Activated naive CD8-positive, alpha-beta T cell treated with anti-CD3 and anti-CD28 coated beads, Interleukin-2, amount 10 ng/mL, durations not matched to agents 7 days and 5 days (primary cell): ENCODE measurements at places on chromosomes 16 and 17. TPM values are rescaled to one million over a fixed set of nuclear protein-coding genes. Genes with fewer than 3 reads are reported as not detected.

- H3K36me3 ChIP-seq: no peaks in the 10 kb centered on the region
- no peak for DNase-seq
- H3K27me3 ChIP-seq: no peaks in the 10 kb centered on the region
- no peak overlapping the region for H3K27ac ChIP-seq
Observed at GRCh38 chr16:75929046-75929445, 202.8 kb upstream of the CPHXL start.

DNA sequence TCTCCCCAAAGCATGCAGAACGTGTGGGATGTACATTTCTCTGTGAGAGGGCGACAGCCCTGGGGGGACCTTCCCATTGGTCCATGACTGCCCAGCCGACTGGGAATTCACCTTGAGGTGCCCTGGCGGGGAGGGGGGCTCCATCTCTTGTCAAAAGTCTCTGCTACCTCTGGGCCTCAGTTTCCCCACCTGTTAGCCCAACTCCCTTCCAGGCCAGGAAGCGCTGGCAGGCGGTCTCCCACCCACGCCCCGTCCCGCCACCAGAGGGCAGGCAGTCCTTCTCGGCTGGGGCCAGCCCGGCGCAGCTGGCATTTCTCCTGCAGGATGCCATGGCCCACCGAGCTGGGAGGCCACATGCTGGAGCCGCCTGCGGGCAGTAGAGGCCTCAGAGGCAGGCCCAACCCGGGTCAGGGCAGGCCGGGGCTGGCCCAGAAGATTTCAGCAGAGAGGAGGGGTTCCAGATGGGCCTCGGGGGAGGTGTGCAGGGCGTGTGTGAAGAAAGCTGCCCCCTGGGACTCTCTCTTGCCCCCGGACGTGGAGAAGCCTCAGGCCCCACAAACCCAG, 16.6 kb downstream of the CD7 start:
- no peaks in the 10 kb centered on the region for H3K27me3 ChIP-seq
- peak overlapping the region; percentile 59 for H3K4me3 ChIP-seq
- no peaks in the 10 kb centered on the region for H3K36me3 ChIP-seq
- peak overlapping the region; percentile 90 for H3K27ac ChIP-seq
- peak; percentile 83 for DNase-seq

DNA sequence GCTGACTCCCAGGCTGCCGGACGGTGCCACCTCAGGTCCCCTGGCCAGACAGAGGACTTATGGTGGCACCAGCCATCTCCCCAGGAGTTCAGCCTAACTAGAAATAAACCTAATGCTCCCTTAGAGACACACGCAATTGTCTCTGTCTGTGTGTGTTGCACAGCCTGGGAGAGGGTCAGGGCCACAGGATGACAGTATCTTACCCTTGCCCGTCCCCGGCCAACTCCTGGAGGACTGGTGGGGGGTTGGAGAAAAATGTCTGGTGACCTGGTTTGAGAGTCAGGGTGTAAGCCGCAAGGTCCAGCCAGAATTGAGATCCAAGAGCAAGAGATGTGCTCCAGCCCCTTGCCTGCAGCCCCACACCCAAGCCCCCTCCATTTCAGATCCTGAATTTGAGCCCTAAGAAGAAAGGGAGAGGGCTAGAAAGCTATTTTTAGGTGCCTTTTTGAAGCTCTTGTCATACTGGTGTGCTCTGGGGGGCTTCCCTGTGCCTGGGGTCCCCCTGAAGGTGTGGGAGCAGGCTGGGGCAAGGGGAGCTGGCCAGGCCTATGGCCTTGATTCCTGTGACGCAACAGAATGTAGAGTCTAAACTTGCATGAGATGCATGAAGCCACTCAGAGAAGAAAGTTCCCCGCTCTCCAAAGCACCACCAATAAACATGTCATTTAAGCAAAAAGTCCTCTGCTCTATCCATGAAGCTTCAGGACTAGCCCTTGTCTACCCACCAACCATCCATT, 12.9 kb downstream of the ZNF319 start:
- no peak overlapping the region for H3K27ac ChIP-seq
- H3K4me3 ChIP-seq: no peak overlapping the region
- no peak for DNase-seq
- no peaks in the 10 kb centered on the region for H3K36me3 ChIP-seq

DNA sequence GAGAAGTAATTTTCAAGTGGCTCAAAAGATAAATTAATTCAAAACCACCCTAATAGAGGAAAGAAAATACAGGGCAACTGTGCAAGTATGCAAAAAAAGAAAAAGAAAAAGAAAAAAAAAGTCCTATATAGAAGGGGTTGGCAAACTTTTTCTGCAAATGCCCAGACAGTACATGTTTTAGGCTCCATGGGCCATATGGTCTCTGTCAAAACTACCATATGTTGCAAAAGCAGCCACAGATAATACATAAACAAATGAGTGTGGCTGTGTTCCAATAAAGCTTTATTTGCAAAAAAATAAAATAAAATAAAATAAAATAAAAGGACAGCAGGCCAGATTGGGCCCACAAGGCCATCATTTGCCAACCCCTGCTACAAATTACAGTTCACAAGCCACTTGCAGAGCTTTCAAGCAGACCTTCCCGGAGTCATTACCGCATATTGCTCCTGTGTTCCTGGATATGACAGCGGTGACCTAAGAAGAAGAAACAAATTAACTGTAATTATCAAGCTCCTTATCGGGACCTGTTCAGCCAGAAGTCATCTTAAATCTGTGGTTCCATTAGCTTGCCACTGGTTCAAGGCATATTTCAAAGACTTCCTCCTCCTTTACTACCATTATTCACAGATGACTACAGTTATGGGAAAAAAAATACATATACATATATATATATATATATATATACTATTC, 15.9 kb downstream of the ZC3H7A start:
- no peak for DNase-seq
- peaks cover 6% of the 10 kb centered on the region for H3K36me3 ChIP-seq
- H3K27ac ChIP-seq: no peak overlapping the region
- H3K4me1 ChIP-seq: peaks cover 32% of the 10 kb centered on the region

GRCh38 chr17:17859909-17860765, 23.4 kb upstream of the SREBF1 start:
- H3K27ac ChIP-seq: peak overlapping the region; percentile 56
- peak; percentile 78 for DNase-seq
- H3K36me3 ChIP-seq: no peaks in the 10 kb centered on the region

DNA sequence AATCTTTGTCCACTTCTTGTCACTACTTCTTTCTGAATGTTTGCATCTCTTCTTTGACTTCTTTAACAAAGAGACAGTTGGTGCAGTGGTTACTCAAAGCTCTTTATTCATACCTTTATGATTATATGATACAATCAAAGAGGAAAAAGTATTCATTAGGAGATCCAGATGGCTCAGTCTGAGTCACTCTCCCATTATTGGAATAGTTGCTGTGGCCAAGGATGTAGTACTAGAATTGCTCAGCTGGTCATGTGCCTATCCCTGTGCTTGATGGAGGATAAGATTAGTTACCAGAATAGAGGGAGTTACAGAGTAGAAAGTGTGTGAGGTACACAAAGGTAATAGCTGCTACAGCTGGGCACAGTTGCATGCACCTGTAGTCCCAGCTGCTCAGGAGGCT, 18.3 kb downstream of the BCAS3 start:
- no peaks in the 10 kb centered on the region for H3K27me3 ChIP-seq
- H3K4me1 ChIP-seq: peaks cover 4% of the 10 kb centered on the region
- no peak for DNase-seq
- no peak overlapping the region for H3K4me3 ChIP-seq

DNA sequence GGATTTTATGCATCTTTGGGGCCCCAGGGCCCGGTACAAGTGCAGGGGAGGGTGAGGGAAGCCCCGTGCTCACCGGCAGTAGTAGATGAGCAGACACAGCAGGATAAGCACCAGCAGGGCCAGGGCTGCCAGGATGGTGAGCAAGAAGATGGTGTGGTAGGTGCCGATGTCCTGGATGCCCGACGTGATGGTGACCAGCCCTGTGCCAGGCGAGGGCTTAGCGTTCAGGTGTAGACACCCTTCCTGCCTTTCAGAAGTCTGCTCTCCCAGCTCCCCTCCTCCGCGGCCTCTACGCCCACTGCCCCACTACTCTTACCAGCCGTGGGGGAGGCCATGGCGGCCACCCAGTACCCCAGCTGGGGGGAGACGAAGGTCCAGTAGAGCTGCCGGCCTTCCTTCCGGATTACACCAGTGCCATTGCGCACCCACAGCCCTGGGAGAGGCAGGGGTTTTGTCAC, 8.0 kb downstream of the FAM171A2 start:
- peaks cover 3% of the 10 kb centered on the region for H3K36me3 ChIP-seq
- peaks cover 11% of the 10 kb centered on the region for H3K27me3 ChIP-seq
- peaks cover 1% of the 10 kb centered on the region for H3K4me1 ChIP-seq

DNA sequence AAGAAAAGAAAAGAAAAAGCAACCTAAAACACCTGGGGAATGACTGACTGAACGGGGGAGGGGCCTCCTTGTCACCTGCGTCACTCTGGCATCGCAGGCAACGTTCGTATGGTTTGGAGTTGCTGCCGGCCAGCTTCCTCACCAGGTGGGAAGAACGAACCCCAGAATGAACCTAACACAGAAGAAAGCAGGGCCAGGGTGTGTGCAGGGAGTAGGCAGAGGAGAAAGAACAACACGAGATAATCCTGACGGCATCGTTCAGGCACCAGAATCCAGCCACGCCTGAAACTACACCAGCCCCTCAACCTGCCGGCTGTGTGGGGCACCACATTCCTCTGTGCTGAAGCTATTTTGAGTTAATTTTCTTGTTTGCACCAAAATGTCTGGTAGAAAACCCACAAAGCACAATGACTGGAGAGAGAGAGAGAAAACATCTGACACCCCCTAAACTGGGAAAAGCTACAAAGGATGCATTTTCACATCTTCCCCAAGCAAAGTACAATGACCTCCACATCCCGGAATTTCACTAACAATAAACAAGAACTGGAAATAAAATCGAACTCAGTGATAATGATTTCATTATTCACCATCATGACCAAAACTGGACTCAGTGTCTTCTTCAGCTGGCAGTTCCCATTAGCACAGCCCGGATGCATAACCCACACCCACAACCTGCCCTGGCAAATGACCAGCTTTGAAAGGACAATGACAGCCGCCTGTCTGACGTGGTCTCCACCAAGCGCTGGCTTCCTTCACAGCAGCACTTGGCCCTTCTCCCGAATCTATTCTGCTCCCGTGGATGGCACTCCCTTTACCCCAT, 23.6 kb downstream of the RAB40B start:
- DNase-seq: no peak
- H3K4me3 ChIP-seq: no peak overlapping the region
- no peaks in the 10 kb centered on the region for H3K4me1 ChIP-seq
- no peak overlapping the region for H3K27ac ChIP-seq
- H3K36me3 ChIP-seq: no peaks in the 10 kb centered on the region

DNA sequence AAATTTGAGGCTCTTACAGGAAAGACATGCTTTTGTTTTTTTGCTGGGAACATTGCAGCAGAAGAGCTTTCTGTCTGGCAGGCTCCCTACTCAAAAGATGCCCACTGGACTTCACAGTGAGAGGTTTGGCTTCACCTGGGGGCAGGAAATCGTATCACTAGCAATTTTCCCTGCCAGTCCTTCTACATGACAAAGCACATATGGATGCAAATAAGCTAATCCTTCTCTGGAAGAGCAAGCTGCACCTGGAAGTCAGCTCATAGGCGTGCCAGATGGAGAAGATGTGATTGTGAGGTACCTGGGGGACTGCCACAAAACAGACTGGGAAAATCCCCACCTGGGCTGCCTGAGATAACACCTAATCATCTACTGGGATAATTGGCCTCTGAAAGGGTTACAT, 195.0 kb upstream of the CPHXL start:
- no peaks in the 10 kb centered on the region for H3K36me3 ChIP-seq
- no peak overlapping the region for H3K4me3 ChIP-seq
- H3K4me1 ChIP-seq: no peaks in the 10 kb centered on the region
- no peaks in the 10 kb centered on the region for H3K27me3 ChIP-seq

DNA sequence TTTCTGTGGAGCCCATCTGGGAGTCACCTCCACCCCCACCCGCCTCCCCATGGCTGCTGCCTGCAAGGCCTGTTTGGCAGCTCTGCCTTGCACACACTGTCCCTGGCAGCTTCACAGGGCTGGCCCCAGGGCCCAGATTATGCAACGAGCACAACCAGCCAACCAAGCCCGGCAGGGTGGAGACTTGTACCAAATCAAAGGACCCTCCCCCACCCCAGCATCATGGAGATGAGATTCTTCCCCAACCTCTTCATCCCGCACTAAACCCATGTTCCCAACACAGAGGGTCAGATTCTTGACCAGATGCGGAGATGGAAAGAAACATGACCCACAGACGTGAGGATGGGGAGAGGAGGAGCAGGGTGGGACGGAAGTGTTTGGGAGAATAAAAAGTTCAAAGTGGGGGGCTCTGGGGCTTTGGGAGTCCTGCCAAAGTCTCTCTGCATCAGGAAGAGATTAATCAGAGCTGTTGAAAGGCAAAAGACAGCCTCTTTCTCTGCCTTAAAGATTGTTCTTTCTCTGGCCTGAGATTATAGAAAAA, 3.8 kb downstream of the SMARCD2 start:
- H3K27me3 ChIP-seq: no peaks in the 10 kb centered on the region
- peak overlapping the region; percentile 51 for H3K4me3 ChIP-seq
- peaks cover 13% of the 10 kb centered on the region for H3K36me3 ChIP-seq
- no peak for DNase-seq
- H3K4me1 ChIP-seq: peaks cover 23% of the 10 kb centered on the region

DNA sequence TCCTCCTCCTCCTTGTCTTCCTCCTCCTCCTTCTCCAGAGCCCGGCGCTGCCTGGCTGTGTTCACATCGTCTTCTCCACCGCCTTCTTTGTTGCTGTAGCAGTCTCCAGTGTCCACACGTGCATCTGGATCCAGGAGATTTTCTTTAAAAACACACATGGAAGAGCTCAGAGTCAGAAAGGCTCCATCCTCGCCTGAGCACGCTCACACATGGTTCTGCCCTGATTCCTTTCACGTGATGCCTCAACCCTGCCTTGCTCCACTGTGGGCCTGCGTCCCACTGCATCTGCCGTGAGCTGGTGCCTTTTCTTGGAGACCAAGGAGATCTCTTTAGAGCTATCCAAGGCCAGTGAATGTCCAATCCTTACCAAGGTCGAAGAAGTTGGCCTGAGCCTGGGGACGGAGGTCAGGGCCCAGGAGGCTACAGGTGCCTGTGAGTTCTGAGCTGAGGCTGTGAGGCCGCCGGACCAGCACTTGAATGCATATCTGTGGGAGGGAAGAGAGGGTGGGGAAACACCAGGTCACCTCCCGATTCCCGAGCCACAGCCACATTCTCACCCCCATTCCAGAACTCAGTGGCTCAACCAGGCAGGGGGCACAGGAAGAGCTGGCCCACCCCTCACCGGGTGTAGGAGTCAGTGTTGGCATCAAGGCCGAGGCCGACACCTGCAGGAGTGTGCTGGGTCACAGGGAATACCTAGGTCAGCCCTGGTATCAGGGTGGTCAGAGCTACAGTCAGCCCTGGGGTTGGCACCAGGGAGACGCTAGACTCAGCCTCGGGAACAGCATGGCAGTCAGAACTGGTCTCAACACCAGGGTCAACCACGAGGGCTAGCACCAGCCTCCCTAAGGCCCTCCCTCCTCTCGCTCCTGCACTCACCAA, 37.6 kb downstream of the HASPIN start:
- no peak for DNase-seq
- no peak overlapping the region for H3K27ac ChIP-seq
- H3K4me3 ChIP-seq: no peak overlapping the region
- H3K27me3 ChIP-seq: peaks cover 5% of the 10 kb centered on the region
- H3K36me3 ChIP-seq: peaks cover 10% of the 10 kb centered on the region

MYH1 gene
- not detected for total RNA-seq

DOC2B gene
- total RNA-seq: not detected

SLC47A1 gene
- total RNA-seq: not detected

KRT33A gene
- total RNA-seq: not detected

NPIPA5 gene
- total RNA-seq: 25.5 TPM

KRTAP4-6 gene
- total RNA-seq: not detected
